ENCODE measurements at places on chromosomes 11 and 22.

DNA sequence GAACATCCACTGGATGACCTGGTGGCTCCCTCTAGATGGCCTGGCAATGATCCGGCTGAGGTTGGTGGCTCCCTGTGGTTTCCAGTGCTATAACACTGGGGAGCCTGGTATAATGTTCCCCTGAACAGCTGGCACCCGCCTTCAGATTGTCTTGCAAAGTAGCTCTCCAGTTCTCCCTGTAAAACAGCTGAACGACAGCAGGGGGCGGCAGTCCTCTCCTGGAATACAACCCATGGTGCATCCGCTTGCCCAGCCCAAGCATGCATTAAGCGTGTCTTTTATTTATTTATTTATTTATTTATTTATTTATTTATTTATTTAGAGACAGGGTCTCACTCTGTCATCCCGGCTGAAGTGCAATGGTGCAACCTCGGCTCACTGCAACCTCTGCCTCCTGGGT lies 258.9 kb downstream of the BUD13 start:
- peak; percentile 57 for DNase-seq

DNA sequence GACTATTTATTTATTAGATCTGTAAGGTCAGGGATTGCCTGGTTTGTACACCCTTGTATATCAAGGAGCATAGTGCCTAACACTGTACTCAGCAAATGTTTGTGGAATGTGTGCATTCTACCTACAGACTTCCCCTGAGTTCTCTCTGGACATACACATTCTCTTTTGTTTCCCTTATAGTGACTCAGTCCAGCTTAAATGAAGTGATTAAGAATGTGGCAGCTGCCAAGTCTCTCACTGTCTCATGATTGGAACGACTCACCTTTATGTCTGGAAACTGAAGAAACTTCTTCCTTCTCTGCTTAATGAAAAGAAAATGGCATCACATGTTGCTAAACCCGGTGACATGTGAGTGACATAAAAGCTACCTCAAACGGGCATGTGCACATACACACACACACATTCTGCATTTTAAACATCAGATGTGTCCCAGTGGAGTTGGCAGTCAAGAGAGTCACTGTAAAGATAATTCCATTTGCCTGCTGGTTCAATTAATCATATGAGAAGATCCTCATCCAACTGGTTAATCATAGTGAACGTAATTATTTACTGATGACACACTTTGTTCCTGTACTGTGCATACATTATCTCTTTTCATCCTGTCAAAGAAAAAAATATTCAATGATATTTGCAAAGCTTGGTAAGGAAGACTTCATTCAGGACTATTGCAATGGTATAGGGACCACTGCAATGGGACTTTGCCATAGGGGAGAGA lies 42.8 kb downstream of the GLYAT start:
- no peak for DNase-seq

- DNase-seq = no peak
Measured at GRCh38 chr22:48714231-48714630, 1113.4 kb downstream of the BRD1 start.

DNA sequence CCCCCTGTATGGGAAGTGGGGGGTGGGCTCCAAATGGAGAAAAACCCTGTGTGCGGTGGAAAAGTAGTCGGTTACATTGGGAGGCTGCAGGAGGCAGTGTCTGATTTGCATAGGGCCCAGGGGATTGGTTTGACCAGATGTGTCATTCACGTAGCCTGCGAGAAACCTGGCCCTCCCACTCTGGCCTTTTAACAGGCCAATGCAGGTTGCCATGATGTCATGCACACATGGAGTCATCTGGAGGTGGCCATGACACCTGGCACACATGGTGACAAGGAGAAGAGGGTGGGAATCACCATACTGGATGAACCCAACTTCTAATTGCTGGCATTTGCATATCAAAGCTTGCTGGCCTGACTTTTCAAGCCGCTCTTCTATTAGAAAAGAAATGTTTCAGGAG lies 50.6 kb downstream of the FAM181B start:
- DNase-seq = no peak

DNA sequence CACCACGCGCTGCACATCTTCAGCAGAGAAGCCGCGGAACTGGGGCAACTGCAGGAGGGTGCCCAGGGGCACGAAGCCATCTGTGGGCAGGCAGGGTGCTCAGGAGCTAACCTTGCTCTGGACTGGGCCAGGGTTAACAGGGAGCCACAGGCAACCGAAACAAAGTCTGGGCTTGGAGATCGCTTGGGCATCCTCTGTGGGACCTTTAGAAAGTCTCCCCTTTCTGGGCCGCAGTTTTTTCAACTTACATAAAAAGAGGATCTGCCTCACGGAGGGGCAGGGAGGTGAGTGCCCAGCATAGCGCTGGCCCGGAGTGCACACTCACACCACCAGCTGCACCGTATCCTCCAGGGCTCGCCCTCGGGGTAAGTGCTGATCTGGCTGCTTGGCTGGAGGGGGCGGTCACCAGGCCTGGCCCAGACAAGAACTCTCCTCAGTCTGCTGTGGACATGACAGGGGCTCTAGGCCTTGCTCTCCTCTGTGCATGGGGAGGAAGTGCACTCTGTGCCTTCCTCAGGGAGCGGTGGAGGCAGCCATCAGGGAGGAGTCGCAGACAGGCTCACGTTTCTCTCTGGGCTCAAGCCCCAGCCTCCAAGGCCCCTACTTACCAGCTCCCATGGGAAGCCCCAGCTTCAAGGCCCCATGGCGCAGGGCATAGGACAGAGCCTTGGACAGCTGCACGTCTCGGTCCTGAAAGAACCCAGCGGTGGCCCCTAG lies 937 bp downstream of the TRPT1 start:
- DNase-seq = peak; percentile 24

GRCh38 chr22:25929321-25929878 lies 187.4 kb downstream of the MYO18B start:
- no peak for DNase-seq

GRCh38 chr11:78318321-78319114 lies 99.1 kb downstream of the GAB2 start:
- DNase-seq = no peak

- no peak for DNase-seq
Measured at GRCh38 chr11:27205779-27206570, 157.0 kb downstream of the CCDC34 start.

- DNase-seq = no peak
Measured at GRCh38 chr22:37050913-37051312, 629 bp upstream of the KCTD17 start.

GRCh38 chr11:100080821-100081220 lies 606.3 kb upstream of the ARHGAP42 start:
- DNase-seq = no peak
